Stimulated activated CD4-positive, alpha-beta T cell treated with anti-CD3 and anti-CD28 coated beads, Interleukin-2, amount 100 ng/mL, for 4 hours (primary cell): ENCODE measurements at places on chromosomes 11 and 22.

DNA sequence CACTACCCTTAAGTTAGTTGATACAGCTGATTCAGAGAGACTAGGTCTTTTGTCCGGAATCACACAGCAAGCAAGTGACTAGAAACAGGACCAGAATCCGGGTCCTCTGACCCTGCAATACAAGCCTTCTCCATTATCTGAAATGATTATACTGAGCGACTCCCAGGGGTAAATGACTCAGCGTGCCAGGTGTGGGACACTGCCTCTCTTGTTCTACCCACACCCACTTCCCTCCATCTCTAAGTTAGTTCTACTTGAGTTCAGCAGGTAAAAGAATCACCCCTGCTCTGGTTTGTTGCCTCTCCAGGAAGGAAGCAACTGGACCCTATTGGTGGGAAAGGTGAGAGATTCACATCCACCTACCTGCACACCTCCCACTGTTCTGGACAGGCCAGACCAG, 156.9 kb downstream of the DBX1 start:
- no peak for DNase-seq

- DNase-seq: no peak
These were observed 8.6 kb upstream of the C11orf96 start for GRCh38 chr11:43933608-43934551.

GRCh38 chr22:48079505-48080290, 1317.2 kb downstream of the TBC1D22A start:
- no peak for DNase-seq

- DNase-seq: no peak
These were observed 2.6 kb downstream of the TBC1D10C start for GRCh38 chr11:67406420-67406968.

GRCh38 chr11:29093416-29094120, 923.3 kb downstream of the KCNA4 start:
- no peak for DNase-seq

DNA sequence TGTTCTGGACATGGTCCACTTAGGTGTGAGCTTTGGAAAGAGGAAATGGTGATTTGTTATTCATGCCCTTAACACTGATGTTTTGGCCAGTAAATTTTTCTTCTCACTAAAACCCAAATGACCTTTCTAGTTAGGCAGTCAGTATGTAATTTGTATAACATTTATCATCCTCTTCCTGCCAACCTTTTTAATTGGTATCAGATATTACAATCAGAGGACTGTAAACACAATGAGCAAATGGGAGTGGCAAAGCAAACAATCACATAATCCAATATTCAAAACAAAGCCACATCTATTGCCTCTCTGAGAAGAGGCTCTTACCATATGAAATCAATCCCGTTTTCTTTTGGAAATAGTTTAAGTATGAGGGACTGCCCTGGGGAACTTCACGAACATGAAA, 49.1 kb downstream of the BBOX1 start:
- no peak for DNase-seq

DNA sequence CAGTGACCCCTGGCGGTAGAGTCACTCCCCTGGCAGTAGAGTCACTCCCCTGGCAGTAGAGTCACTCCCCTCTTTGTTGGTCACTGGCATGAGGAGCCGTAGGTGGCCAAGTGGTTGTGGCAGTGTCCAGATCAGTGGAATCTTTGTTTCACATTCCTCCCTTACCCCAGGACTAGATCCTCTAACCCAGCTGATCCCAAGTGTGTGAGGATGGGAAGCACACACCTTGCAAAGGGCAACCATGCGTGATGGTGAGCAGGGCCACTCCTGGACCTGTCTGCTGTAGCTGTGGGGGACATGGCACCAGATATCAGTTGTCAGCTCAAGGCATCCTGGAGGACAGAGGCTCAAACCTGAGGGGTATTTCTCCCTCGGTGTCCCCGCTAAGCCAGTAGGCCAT, 37.8 kb downstream of the OSBP2 start:
- DNase-seq: no peak

DNA sequence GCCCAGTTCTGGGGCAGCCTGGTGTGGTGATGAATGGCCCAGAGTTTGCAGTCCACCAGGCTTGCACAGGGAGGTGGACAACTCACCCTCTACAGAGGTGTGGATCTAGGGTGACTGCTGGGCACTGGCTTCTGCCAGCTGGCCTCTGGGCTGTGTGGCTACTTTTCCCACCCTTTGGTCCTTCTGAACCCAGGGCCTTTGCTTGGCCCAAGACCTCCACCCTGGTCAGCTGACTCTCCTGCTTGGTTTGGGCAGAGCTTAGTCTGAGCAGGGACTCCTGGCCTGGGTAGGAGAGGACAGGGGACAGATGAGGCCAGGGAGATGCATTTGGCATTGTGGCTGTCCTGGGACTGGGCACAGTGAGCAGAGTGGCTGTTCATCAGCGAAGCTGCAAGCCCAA, 83.0 kb upstream of the SHANK2 start:
- DNase-seq: no peak

DNA sequence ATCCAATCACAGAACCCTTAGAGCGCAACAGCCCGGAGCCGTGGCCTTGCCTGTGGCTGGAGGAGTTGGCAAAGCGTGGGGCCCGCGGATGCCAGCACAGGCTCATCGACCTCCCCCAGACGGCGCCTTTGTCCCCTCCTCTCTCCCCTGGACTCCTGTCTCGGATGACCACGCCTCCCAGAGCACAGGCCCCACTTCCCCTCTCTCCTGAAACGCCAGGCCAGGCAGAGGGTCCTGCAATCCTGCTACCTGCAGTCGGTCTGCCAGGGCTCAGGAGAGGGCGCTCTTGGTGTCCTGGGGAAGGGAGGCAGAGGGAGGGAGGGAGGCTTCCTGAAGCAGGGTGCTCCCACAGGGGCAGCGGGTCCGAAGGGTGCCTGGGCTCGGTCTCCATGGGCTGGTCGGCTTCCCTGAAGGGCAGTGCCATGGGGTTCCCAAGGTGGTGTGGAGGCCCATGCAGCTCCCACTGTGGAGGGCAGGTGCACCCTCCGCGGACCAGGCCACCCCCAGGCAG, 16.6 kb upstream of the TTLL12 start:
- DNase-seq: no peak

DNA sequence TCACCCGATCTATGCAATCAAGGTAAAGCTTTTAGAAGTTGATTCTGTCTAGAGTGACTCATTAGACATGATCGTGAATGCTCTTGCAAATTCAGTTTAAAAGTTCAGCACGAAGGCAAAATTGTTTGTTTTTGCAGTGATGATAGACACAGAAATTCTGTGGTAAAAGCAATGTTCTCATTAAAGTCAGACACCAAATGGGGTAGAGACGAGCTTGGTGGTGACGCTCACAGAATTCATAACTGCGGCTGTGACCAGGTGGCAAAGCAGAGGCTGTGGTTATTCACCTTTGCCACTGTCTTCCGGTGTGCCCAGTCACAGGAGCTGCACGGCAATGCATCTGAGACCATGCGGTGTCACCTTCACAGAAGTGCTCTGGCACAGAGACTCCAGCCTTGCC, 83.4 kb downstream of the WNT7B start:
- DNase-seq: no peak

GRCh38 chr11:17272801-17273200, 3.7 kb upstream of the NUCB2 start:
- DNase-seq: no peak

- no peak for DNase-seq
These were observed 2.0 kb downstream of the WT1 start for GRCh38 chr11:32433101-32433913.

DNA sequence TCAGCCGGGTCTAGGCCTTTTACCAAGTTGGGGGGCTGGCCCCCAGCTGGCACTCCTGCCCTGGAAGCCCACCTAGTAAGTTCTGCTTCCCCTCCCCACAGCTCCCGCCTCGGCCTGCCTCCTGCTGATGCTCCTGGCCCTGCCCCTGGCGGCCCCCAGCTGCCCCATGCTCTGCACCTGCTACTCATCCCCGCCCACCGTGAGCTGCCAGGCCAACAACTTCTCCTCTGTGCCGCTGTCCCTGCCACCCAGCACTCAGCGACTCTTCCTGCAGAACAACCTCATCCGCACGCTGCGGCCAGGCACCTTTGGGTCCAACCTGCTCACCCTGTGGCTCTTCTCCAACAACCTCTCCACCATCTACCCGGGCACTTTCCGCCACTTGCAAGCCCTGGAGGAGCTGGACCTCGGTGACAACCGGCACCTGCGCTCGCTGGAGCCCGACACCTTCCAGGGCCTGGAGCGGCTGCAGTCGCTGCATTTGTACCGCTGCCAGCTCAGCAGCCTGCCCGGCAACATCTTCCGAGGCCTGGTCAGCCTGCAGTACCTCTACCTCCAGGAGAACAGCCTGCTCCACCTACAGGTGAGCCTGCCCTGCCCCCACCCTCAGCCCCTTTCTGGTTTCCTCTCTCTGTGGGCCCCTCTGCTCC, 7.3 kb downstream of the RTN4RL2 start:
- no peak for DNase-seq

- DNase-seq: peak; percentile 34
These were observed at the start of gene RIC3 for GRCh38 chr11:8168485-8169257. Gene RIC3, minus strand, starts transcription at chr11:8169025. Its CDS starts 36 bp downstream, at chr11:8168989.

GRCh38 chr22:19776433-19777031, 16.0 kb downstream of the TBX1 start:
- DNase-seq: no peak

DNA sequence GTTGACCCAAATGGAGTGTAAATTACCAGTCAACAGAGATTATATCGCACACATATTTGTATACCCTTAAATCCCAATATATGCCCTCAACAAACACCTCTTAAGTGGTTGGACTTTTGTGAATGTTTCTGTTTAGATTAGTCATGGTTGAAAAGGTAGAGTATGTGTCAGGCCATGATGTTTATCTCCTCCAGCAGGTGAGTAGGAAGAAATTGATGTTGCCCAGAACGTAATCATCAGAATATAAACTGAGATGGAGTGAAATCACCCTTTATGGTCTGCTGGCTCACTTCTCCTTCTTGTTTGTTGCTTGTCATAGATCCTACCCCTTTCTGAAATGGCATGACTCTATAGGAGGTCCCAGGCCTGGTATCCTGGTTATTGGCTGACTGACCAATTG, 431.8 kb downstream of the ETS1 start:
- DNase-seq: no peak

- no peak for DNase-seq
These were observed 12.0 kb downstream of the YWHAH start for GRCh38 chr22:31956360-31956759.

- peak; percentile 22 for DNase-seq
These were observed 109.7 kb upstream of the RRM1 start for GRCh38 chr11:3984896-3985295.

DNA sequence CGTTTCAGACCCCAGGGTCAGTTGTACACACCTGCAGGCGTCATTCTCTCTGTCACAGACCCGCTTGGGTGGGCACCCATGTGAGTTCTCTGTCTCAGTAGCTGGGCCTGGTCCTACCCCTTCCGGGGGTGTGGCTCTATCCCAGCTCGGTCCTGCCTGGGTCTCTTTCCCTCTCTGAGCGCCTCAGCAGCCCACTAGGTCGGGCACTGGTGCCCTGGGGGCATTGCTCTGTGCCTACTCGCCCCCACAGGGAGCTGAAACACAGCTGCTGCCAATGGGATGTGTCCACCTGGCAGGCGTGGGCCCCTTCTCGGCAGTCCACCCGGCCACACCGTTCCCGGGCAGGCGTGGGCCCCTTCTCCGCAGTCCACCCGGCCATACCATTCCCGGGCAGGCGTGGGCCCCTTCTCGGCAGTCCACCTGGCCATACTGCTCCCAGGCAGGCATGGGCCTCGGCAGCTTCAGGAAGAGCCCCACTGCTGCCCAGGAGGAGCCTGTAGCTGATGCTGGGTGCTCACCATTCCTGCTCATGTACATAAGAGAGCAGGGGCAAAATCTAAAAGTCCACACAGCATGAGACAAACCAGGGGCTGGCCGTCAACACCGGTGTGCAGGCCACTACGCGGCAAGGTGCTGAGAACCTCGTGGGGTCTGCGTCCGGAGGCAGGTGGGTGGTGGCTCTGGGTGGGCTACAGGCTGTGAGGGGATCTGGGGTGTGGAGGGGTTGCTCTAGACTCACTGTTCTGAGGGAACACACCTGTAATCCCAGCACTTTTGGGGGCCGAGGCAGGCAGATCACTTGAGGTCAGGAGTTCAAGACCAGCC, 12.3 kb downstream of the MLC1 start:
- DNase-seq: no peak

DNA sequence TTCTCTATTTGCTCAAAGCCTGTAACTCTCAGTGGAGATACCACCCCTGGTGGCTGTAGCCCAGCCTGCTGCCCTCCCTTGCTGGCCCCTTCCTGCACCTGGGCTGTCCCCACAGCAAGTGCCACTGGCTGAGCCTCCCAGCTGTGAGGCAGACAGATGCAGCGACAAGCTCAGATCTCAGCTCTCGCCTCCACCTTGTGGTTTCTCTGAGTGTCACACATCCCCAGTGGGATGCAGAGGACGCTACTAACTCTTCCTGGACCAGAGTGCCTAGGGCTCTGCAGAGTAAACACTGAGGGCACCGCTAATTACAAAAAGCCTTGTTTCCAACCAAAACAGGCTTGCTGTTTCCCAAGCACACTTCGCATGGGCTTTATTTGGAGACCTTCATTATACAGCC, 8.9 kb downstream of the YPEL1 start:
- DNase-seq: no peak

GRCh38 chr11:120908461-120909181, 115.3 kb upstream of the TBCEL start:
- DNase-seq: no peak

DNA sequence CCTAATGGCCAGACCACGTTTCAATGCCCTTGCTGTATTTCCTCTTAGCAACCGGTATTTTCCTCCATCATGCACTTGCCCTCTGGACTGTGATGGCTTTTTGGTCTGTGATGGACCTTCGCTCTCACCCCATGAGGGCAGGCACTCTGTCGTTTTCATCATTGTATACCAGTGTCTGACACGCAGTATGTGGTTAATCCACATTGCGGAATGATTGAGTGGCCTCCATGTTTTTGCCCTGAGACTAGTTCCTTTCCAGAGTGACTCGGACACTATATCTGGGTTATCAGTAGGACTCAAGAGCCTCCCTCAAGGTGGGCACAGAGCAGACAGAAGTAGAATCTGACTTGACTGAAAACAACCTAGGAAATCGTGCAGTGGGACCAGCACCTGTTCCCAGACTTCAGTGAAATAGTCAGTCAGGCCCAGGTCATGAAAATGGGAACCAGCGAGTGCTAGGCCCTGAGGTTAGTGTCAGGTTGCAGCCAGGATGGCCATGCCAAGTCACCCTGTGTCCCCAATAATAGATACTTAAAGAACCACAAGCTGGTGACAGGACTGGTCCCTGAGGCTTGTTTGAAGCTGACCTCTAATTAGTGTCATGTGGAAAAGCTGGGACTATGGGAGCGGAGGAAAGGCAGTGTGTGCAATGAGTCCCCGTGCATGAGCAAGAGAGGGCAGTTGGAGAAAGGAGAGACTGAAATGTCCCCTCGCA, 464.7 kb downstream of the INSC start:
- no peak for DNase-seq
